ENCODE measurements at places on chromosomes 3 and 15.
A peak's percentile ranks its signal among the peaks of the same experiment; 100 is the strongest.

- no peak for DNase-seq
Measured at GRCh38 chr3:28799084-28799483, 450.5 kb upstream of the AZI2 start.

DNA sequence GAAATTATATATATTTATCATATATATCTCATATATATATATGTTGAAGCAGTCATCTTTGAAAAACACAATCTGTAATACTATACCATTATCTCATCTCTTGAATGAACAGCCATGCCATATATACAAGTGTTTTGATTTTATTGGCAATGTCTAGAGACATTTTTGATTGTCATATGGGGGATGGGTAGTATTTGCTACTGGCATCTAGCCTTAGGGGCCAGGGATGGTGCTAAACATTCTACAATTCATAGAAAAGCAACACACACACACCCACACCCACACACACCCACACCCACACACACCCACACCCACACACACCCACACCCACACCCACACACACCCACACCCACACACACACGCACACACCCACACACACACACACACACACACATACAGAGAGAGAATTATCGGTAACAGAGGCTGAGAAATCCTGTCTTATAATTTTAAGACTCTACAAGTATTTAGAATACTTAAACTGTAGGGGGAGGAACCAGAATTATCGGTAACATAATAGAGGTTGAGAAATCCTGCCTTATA lies 11.1 kb upstream of the PIK3R4 start:
- DNase-seq, result no peak

DNA sequence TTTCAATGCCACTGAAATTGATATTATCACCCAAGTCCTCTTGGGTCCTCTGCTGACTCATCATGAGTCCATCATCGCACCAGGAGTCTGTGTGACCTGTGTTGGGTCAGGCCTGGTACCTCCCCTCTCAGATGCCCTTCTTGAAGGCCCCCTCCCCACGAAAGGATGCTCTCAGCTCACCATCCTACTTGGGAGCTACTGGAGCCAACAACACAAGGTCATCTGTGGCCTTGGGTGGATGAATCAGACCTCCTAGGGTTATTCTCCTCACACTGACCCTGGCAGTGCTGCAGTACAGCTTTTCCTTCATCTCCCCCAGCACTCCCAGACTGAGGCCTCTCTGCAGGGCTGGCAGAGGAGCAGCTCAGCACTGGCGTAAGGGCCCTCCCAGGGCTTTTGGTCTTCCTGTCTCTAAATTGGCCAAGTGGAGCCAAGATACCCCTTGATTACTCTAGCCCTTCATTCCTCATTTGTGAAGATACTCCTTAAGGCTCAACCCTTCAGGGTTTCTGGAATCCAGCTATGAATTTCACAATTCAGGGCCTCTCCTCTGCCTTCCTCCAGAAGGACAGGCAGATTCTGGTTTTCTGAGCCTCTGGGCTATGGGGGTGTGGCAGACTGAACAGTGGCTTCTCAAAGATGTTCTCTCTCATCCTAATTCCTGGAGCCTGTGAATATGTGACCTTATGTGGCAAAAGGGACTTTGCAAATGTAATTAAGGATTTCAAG lies 80.7 kb upstream of the GSK3B start:
- DNase-seq, result peak; percentile 10

DNA sequence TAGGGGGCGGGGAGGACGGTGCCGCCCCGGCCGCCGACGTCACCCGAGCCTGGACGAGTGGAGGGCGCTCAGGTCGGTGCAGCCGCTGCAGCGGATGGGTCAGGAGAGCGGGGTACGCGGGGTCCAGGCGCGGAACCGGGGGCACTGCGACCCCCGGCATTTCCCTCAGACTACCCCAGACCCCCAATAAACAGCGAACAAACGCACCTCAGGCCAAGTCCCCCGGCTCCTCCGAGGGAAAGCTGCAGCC lies 78.9 kb downstream of the IQSEC1 start:
- DNase-seq, result peak; percentile 71

GRCh38 chr3:190716211-190716610 lies 146.3 kb downstream of the GMNC start:
- DNase-seq, result no peak

DNA sequence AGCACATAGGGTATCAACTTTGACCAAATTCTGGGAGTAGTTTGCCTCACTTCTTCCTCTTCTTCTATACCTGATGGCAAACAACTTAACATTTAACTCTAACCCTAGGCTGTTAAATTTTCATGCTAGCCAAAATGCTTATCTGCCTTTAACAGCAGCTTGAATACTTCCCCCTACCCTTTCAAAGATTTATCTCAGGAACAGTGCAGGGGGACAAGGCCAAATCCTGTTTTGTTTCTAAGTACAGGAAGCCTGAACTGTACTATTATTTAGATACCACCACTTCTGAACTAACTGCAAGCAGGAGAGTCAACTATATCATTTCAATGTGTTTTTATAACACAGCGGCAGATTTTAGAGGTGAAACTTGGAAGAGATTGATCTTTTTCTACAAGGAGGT lies 104.0 kb upstream of the CNTN6 start:
- no peak for DNase-seq

DNA sequence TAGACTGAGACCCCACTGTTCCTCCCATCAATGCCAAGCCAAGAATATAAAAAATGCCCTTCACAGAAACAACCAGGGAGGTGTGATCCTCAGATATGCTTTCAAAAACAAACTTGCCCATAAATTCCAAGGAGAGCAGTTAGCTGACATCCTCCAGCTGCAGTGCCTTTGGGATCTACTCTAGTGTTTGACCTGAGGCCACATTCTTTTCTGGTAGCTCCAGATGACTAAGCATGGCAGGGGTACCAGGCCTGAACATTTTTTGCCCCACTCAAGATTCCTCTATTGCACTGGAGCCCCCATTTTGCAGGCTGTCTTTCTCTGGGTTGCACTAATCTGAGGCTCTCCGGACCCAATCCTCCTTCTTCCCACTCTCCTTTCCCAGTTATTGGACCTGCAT lies 27.9 kb upstream of the ACP3 start:
- no peak for DNase-seq

- DNase-seq, result no peak
Measured at GRCh38 chr3:44226573-44226972, 15.1 kb upstream of the TOPAZ1 start.

- no peak for DNase-seq
Measured at GRCh38 chr15:80926126-80926525, 63.5 kb downstream of the MESD start.

- DNase-seq, result no peak
Measured at GRCh38 chr3:157030712-157031111, 129.2 kb downstream of the CCNL1 start.

GRCh38 chr15:37081983-37082382 lies 18.4 kb downstream of the MEIS2 start:
- no peak for DNase-seq

- no peak for DNase-seq
Measured at GRCh38 chr3:9468460-9468859, 71.0 kb downstream of the SETD5 start.

DNA sequence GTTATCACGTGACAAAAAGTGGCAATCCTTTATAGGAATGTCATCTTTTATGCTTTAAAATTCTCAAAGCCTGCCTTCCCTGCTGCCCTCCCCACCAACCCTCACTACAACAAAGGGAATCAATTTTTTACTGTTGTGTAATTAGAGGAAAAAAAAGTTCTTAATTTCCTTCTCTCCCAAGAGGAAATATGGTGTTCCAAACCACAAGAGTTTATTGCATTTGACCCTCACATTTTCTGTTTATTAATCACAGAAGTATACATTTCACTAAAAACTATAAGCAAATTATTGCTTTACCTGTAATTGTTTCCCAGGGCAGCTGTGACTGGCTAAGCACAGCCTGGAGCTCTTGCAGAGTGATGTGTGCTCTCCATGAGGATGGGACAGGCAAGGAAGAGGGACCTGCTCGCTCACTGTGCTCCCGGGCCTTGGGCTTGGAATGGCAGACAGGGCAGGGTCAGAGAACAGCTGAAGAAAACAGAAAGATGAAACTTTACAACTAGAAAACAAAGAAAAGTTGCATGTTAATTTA lies 31.3 kb upstream of the ATP10A start:
- DNase-seq, result no peak

DNA sequence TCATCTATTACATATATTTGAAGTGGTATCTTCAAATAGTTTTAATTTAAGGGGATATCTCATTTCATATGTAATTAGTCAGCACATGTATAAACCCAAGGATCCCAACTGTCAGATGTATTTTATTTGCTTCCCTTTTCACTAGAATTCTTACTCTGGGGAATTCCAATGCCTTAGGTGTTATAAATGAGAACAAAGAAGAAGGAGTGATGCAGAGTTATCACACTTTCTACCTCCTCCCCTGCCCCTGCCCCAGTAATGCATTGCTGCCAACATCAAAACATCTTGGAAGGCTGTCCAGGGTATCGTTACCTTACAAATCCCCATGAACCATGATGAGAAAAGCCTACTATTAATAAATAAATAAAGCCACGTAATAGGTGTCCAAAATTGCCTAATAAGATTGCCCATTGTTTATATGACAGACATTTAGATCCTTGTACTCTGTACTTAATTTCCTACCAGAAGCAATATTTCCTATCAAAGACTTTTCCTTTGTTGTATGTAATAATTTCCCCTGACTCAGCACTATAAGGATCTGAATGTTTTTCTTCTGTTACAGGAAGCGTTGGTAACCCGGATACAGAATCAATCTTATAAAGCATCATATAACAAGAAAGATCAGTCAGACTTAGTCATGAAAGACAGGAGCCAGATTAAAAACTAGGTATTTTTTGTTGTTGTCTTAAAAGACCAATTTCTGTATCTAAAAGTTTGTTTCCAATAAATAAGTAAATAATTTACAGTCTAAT lies 38.8 kb downstream of the CBLB start:
- DNase-seq, result no peak

GRCh38 chr3:107512108-107512507 lies 10.7 kb upstream of the BBX start:
- no peak for DNase-seq

DNA sequence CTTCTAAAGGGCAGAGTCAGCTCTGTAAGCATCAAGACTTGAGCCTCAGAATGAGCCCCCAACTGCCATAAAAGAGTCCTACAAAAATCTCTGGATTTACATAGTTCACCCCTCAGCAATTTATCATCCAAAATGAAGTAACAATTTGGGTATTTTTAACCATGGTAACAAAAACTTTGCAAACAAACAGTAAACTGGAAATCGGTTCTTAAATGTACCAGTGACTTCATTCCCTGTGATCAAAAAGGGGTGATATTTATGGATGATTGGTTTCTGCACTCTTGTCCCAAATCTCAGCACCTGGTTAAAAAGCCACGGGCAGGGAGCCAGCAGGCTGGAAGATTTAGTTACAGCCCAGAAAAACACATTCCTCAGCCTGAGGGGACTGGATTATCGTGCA lies 73.6 kb downstream of the TFG start:
- no peak for DNase-seq

DNA sequence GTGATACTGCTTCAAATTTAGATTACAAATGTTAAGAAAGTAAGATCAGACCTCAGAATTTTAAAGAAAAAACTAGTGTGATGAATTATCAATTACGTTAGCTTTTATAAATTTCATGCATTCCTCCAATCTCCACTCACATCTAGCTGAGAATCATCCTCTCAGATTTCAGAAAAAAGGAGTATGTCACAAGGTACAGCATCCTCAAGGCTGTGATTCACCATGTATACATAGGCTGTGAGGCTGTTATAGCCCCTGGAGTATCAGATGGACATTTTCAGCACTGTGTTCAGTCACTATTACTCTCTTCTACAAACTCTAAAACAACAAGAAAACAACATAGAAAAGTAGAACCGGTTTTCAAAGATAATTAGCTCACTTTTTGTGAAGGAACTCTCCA lies 214.4 kb downstream of the PCCB start:
- DNase-seq, result no peak

DNA sequence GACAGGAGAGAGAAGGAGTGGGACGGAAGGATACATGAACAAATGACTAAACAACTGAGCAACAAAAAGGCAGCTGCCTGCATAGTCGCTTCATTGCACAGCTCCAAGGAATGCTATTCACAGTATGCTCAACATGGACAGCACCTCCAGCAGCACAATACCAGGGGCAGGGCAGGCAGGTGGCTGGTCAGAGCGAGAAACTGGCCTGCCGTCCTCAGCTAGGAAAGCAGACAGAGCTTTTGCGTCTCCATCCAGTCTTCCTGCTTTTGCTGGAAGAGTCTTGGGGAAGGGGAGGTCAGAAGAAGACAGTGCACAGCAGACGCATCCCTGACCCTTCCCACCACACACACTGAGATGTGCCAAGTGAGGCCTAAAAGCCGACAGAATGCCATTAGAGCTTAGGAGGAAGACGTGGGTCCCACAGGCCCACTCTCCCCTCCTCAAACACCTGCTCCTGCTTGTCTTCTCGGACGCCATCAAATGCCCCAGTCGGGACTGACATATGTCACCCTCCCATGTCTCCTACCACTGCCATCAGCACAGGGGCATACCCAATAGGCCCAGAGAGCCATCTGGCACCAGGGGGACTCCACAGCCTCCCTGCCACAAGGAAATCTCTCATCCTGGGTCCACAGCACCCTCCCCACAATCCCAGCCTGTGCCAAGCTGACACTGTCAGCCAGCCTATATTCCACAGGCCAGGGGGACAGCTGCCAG lies 3.9 kb downstream of the RAB6B start:
- peak; percentile 15 for DNase-seq

- DNase-seq, result no peak
Measured at GRCh38 chr15:49225572-49226281, 55.7 kb downstream of the GALK2 start.

DNA sequence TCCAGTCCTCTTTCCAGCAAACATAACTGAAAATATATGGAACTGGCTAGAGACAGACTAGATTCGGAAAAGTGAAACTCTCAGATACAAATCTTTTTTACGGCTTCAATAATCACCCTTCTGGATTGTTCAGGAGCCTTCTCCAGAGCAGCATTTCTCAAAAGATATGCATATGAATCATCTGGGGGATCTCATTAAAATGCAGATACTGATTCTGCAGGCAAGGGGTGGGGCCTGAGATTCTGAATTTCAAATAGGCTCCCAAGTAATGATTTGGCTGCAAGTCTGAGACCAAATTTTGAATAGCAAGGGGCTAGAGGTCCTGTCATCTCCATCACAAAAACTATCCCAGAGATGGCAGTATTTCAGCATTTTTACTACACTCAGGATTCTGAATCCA lies 165.4 kb downstream of the CTNNB1 start:
- DNase-seq, result no peak

DNA sequence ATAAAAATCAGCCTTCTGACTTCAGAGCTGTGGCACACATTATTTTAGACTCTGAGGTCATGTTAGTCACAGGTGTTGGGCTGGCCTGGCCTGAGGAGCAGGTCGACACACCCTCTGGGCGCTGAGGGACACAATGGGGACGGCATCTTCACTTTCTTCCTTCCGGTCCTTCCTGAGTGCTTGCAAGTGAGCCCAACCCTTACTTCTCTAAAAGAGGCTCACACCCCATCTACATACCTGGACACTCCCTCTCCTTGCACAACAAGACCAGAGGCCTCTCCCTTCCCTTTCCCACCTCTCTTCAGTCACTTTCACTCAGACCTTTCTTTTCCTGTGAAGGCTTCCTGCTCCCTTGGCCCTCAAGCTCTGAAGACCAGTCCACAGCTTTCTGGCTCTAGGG lies 85.4 kb downstream of the XXYLT1 start:
- no peak for DNase-seq
